ENCODE measurements at places on chromosomes 11 and 22.

DNA sequence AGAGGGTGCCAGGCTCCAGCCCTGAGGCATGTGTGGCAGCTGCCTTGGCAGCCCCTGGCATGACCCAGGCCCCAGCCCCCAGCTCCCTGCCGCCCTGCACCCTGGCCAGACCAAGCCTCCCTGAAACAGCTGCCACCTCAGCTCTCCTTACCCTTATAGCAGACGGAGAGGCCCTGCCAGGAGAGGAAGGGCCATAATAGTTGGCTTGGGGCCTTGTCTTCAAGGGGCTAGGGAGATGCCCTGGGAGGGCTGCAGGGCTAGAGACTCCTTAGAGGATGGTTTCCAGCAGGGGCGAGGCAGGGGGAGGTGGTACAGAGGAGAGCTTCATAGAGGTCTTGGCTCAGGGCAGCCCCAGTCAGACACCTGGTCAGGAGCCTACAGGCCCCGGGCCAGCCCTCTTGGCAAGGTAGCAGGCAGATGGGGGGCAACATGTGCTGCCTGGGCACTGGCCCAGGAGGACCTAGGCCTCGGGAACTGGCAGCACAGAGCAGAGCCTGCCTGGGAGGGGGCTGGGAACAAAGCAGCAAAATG, 13.0 kb downstream of the SMTN start:
- DNase-seq = peak; percentile 78

DNA sequence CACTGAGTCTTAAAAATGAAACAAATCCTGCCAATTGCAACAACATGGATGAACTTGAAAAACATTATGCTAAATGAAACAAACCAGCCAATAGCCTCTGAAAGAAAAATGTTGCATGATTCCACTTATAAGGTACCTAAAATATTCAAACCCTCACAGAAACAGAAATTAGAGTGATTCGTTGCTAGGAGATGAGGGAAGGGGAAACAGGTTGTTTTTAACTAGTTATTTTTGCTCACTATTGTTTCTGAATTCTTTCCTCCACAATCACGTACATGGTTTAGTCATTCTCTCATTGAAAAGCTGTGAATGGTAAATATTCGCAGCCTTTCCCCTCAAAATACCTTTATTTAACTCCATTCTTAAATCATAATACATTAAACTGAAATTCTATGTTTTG, 14.0 kb upstream of the TYR start:
- DNase-seq = no peak

GRCh38 chr22:26079009-26079408, 90.3 kb upstream of the SEZ6L start:
- DNase-seq = no peak

- DNase-seq = no peak
These were observed 25.6 kb upstream of the ZDHHC13 start for GRCh38 chr11:19091366-19091765.

- peak; percentile 16 for DNase-seq
These were observed 753 bp downstream of the PRPF19 start for GRCh38 chr11:60905551-60906113.

DNA sequence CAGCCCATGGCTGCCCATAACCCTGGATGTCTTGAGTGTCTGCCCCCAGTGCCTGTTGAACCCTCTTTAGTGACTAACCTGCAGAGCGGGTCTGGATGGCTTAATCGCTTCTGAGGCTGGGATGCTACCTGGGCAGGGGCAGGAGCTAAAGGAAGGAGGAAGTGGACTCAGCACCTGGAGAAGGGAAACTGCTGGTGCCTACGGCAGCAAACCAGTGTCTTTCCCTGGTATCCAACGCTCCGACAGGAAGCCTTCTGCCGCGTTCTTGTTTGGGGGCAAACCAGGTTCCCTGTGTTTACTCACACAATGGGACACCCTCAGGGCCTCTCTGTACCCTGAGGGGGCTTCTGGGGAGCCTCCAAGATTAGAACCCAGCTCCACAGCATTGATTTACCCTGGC, 38.1 kb upstream of the B3GAT1 start:
- no peak for DNase-seq

DNA sequence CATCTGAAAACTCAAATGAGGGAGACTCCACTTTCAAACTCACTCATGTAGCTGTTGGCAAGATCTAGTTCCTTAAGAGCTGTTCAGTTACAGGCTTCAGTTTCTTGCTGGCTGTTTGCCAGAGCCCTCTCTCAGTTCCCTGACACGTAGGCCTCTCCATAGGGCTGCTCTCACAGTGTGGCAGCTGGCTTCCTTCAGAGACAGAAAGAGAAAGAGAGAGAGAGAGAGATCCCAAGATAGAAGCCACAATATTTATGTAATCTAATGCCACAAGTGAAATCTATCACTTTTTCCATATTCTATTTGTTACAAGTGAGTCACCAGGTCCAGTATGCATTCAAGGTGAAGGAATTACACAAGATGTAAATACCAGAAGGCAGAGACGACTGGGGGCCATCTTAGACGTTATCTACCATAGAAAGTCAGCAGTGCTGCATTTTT, 168.8 kb downstream of the RCN1 start:
- peak; percentile 61 for DNase-seq

- no peak for DNase-seq
These were observed 125.0 kb upstream of the LARGE1 start for GRCh38 chr22:34045311-34045710.

DNA sequence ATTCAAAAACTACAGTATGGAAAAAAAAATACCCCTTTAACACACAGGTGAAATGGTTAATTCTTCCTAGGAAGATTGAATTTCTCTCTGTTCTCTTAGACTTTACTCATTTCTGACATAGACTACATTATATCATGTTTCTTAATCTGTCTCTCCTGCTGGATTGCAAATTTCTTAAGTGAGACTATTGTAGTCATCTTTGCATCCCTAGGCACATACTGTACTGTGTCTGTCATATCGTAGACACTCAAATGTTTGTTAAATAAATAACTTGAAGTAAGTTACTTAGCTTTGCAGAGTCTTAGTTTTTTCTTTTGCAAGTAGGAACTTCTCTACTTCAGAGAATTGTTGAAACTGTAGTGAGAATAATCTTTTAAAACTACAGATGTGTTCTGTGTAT, 58.7 kb downstream of the FAM83F start:
- DNase-seq = no peak

- DNase-seq = peak; percentile 68
These were observed 617 bp downstream of the CSKMT start for GRCh38 chr11:62665599-62666258.

GRCh38 chr11:84014539-84014938, 728.4 kb upstream of the CCDC90B start:
- no peak for DNase-seq

DNA sequence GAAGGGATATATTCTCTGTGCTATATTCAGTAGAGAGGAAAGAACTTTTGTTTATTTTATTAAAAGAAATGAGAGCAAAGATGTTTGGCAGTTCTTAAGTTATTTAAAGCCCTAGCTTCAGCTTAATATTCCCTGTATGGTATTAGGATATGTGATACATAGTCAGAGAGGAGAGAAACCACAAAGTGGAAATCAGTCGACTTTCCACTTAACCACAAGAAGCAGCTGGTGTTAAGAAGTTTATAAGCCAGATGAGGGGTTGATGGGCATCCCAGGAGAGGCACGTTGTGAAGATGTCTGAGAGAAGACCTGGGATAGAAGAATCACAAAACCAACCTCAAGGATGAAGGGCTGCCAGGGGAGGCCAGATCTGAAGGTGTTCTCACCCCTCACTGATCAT, 23.3 kb upstream of the PHF21B start:
- no peak for DNase-seq

DNA sequence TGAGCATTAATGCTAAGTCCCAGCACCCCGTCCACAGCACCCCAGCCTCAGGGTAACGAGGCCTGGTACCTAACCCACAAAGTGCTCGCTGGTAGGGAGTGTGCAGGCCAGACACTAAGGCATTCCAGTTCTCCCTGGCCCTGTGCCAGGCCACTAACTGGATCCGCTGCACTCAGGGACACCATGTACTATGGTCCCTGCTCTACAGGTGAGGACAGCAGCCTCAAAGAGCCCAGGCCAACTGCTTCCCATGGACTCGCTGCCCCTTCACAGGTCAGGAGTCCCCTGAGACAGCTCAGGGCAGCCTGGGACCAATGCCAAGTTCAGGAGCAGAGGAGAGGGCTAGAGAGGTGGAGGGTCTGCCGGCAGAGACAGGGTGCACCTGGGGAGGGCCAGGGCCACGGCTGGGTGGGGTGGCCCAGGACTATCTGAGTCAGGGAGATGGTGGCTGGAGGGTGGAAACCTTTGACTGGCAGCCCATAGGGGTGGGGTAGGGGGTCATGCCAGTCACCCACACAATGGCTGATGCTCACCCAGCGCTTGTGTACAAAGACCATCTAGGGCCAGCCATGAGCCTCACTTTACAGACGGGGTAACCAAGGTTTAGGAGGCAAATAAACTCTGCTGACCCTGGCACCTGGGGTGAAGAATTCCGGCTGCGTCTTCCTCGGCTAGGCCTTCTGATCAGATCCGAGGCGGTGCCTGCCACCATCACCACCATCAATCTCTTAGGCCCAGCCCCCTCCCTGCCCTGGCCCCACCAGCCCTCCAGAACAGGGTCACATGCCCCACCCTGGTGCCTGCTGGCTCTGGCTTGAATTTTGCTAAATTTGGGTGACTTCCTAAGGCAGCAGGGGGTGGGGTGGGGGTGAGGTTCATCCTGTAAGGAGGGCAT, 5.6 kb downstream of the OSBPL5 start:
- DNase-seq = no peak

- no peak for DNase-seq
These were observed 2.3 kb downstream of the MN1 start for GRCh38 chr22:27799015-27799826.

GRCh38 chr11:130001461-130002351, 929 bp downstream of the PRDM10 start:
- peak; percentile 40 for DNase-seq

DNA sequence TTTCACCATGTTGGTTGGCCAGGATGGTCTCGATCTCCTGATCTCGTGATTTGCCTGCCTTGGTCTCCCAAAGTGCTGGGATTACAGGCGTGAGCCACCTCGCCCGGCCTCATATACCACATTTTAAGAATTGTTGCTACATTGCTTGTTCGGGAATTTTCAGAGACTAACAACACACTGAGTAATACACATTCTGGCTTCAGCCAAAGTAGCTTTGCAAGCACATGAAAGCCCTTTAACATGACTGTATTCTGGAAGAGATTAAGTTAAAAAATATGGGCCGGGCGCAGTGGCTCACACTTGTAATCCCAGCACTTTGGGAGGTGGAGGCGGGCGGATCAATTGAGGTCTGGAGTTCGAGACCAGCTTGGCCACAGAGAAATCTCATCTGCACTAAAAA, 15.0 kb downstream of the CRTAM start:
- no peak for DNase-seq

GRCh38 chr11:35281169-35281688, 138.1 kb downstream of the SLC1A2 start:
- no peak for DNase-seq

GRCh38 chr11:113477321-113477720, 2.1 kb upstream of the DRD2 start:
- DNase-seq = peak; percentile 12

GRCh38 chr22:29663180-29663821, 56.5 kb upstream of the CABP7 start:
- no peak for DNase-seq

DNA sequence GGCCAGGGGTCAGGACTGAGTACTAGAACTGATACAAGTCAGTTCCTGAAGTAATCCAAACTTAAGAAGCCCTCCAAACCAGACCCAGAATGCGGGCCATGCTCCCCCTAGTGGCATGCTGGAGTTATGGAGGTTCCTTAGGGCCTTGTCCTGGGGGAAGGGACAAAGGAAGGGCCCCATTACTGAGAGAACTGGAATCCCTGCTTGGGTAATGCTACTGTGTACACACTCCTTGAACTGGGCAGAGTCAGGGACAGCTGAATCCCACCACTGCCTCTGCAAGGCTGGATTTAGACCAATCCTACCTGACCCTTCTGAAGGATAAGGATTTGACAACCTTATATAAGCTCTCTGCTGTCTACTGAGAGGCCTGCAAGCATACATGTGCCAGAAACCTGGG, 97.3 kb upstream of the AKIP1 start:
- peak; percentile 51 for DNase-seq

GRCh38 chr22:49305966-49306631, 521.6 kb downstream of the BRD1 start:
- DNase-seq = no peak

- no peak for DNase-seq
These were observed 76.0 kb downstream of the UBASH3B start for GRCh38 chr11:122731500-122731913.

- no peak for DNase-seq
These were observed 15.0 kb downstream of the POGLUT3 start for GRCh38 chr11:108483163-108483562.

GRCh38 chr11:110972106-110972505, 259.9 kb upstream of the ARHGAP20 start:
- no peak for DNase-seq

DNA sequence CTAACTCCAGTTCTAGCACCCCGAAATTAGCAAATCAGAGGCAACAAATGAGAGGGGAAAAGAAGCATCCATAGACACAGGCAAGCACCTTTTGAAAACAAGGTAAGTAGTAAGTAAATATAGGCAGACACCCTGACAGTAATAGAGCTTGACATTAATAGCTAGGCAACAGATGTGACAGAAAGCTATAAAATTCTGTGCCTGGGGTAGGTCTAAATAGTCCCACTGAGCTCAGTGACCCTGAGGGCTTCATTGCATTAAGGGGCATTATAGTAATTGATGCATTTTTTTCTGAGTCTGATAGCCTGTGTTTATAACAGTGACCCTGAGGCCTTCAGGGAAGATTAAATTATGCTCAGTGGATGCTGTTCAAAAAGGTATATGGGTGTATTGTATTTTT, 197.1 kb downstream of the HIPK3 start:
- no peak for DNase-seq

- no peak for DNase-seq
These were observed 94.2 kb downstream of the ABTB2 start for GRCh38 chr11:34263441-34264091.

- DNase-seq = no peak
These were observed 10.6 kb upstream of the AIFM3 start for GRCh38 chr22:20956258-20957101.

DNA sequence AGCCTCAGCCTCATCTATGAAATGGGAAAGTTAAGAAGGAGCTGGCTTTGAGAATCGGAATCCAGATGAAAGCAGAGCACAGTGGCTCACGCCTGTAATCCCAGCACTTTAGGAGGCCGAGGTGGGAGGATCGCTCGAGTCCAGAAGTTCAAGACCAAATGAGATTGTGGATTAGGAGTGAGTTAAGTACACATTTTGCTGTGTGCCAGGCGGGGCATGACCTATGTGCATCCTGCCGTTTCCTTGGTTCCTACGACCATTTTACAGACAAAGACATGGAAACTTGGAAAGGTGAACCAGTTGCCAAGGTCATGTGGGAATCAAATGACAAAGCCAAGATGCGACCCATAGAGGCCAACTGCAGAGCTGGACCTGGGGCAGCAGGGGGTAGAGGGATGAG, 4.2 kb downstream of the PLA2G3 start:
- no peak for DNase-seq

GRCh38 chr11:63919267-63920125, 2.5 kb upstream of the RCOR2 start:
- DNase-seq = peak; percentile 35

DNA sequence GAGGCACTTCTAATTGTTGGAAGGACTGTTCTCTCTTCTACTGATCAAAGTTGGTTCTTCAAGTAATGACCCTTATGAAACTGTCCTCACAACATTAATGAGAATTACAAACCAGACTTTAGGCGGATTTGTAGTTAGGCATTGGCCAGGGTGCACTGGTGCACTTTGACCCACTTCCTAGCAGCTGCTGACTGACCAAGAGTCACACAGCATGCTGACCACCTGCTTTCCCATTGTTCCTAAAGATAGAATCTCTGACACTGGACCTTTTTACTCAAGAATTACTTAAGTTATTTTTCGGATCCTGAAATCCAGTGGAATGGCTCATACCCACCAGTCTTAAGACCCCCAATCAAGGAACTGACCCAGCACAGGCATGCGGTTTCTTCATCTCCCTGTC, 264.0 kb downstream of the ST3GAL4 start:
- no peak for DNase-seq

Measured in RPMI8226 (cell line).